ENCODE measurements at places on chromosomes 4 and X.

- no peak for DNase-seq
Measured at GRCh38 chr4:185839194-185839712, 27.3 kb upstream of the SORBS2 start.

DNA sequence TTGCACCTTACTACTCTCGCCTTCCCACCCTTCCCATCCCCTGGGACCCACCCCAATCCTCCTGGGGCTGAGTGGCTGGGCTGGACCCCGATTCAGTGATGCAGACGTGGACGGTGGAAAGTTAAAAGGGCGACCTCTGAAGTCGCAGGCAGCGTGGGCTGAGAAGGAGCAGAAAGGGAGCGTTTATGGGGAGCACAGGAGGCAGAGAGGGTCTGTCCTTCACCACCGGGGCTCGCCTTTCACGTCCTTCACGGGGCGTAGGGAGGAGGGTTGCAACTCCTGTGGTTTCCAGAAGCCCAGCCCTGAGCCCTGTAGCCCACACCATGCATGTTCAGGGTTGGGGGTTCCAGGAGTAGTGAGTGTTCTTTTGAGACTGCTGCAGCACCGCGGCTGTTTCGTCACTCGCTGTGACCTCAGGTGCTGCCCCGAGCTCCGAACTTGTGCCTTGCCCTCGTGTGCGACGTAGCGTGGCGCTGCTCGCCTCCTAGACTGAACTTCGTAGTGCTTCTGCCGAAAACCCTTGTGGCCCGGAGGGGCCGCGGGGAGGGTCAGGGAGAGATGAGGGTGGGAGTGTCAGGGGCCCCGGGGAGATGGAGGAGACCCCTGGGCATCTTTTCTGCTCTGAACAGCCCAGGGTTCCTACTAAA lies 1.6 kb downstream of the NHS start:
- DNase-seq = no peak

DNA sequence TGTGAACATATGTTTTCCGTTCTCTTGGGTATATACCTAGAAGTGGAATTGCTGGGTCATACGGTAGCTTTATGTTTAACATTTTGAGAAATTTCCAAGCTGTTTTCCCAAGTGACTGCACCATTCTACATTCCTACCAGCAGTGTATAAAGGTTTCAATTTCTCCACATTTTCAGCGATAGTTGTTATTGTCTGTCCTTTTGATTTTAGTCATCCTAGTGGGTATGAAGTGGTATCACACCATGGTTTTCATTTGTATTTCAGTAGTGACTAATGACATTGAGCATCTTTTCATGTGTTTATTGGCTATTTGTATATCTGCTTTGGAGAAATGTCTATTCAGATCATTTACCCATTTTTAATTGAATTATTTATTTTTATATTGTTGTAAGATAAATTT lies 2.4 kb downstream of the PPEF1 start:
- no peak for DNase-seq

DNA sequence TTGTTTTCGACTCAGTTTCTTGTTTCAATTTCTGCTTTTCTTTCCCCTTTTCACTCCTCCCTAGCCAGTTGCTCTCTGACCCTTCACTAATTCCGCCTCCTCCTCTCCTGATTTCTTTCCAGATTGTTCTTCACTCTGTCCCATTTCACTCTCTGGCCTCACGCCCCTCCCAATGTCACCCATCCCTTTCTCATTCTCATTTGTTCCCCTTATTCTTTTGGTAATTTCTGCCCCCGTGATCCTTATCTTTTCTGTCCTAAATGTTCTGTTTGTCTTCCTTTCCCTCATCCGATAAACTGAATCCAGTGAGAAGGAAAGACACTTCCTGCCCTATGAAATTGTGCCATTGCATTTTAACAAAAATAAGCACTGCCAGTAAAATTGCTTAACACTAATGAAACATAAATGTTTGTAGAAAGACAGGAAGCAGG lies 94.5 kb upstream of the RASGEF1B start:
- no peak for DNase-seq

- DNase-seq = no peak
Measured at GRCh38 chr4:97153042-97153441, 990.2 kb downstream of the STPG2 start.

DNA sequence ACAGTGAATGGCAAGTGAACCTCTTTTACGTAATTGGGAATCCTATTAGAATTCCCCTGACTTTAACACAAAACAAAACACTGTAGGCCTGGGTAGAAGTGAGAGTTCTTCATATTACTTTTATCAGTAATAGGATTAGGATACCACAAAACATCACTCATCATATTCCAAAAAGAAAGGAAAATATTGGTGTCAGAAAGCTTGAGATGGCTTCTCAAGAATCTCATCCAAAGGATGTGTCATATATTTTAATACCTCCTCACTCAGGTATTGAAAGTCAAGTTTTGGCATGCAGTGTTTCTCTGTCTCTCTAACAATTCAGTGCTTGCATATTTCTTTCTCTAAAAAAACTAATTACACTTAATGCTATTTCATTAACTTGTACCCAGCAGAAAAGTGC lies 173.2 kb downstream of the PDGFC start:
- no peak for DNase-seq

- no peak for DNase-seq
Measured at GRCh38 chr4:7668271-7668670, 233.5 kb upstream of the PSAPL1 start.

GRCh38 chr4:120694973-120695372 lies 227.6 kb downstream of the PRDM5 start:
- DNase-seq = no peak

- DNase-seq = no peak
Measured at GRCh38 chr4:155491336-155492120, 114.8 kb upstream of the MAP9 start.

DNA sequence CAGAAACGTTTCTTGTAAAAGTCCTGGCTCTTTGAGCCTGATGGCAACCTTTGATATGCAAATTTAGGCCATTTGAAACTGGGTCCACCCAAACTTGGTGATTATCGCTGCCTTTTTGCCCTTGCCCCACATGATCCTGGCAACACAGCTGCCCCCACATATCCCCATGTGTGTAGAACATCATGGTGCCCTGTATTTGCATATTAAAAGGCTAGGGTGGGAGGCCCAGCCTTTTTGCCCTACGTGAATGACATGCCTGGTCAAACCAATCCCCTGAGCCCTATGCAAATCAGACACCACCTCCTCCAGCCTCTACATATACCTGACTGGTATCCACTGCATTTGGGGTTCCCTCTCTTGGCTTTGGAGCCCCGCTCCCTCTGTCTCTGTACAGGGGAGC lies 202.4 kb downstream of the MAB21L2 start:
- DNase-seq = no peak

DNA sequence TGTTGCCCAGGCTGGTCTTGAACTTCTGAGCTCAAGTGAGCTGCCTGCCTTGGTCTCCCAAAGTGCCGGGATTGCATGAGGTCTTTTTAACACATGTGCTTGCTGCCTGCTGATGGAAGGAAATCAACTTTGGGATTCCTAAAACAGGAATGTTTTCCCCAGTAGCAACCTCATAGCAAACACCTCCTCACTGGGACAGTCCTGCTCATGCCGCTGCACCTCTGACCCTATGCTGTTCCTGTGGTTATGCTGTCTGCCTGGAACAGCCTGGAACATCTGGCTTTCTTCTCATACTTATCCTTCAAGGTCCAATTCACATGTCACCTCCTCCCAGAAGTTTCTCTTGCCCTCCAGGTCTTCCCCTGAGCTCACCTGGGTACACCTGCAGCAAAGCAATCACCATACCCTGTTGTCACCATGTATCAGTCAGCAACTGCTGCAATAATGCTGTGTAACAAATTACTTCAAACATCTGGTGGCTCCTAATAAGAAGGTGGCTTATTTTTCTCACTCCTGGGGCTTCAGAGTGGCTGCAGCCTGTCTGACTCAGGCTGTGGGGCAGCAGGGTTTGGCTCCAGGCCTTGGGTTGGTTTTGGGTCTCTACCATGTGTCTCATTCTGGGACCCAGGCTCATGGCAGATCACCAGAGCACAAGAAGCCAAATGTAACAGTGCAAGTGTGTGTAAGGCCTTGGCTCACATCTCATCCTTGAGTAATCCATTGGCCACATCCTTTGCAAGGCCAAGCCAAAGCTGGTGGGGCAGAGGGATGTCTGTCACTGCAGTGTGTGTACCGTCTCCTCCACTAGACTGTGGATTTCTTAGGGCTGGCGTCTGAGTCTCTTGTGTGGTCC lies 59.4 kb upstream of the SORCS2 start:
- DNase-seq = no peak

GRCh38 chr4:40038977-40039376 lies 17.7 kb upstream of the N4BP2 start:
- no peak for DNase-seq

GRCh38 chr4:47406408-47406807 lies 57.1 kb downstream of the COMMD8 start:
- DNase-seq = no peak

GRCh38 chr4:91622925-91623602 lies 680.7 kb upstream of the GRID2 start:
- DNase-seq = no peak

GRCh38 chrX:31098079-31098478 lies 26.2 kb upstream of the FTHL17 start:
- no peak for DNase-seq

DNA sequence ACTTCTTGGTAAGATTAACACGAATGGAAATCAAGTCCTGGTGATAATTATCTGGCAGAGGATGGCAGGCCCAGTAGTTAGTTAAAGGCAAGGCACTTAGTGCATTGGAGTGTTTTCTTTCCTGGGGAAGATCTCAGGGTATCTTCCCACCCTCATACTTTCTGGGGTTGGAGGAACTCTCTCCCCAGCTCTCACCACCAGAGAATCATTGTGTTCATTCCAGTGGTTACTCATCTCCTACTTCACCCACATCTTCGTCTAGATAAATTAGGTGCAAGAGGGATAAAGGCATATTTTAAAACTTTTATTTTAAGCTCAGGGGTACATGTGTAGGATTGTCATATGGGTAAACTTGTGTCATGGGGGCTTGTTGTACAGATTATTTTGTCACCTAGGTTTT lies 67.5 kb upstream of the SH3RF1 start:
- DNase-seq = no peak

GRCh38 chrX:143648705-143649104 lies 12.8 kb upstream of the SLITRK4 start:
- DNase-seq = no peak

DNA sequence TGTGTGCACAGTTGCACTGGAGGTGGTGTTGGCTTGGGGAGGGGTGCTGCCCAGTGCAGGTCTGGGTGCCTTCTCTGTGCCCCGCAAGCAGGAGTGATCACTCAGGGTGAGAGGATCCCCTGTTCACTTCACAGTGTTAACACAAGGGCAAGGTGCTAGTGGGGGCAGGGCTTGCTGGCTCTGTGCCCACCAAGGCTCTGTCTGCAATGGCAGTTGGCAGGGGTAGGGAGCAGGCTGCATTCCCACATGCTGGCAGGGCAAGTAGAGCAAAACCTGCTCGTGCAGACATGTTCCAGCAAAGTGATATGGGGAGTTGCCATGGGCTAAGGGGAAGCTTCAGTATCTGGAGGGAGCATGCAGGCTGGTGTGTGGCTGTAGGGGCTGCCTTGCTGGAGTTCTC lies 428.0 kb downstream of the ZNF674 start:
- DNase-seq = no peak

Data from lower leg skin (tissue), 4 donors.